ENCODE measurements at places on chromosomes 7 and 10.

GRCh38 chr7:14377646-14378266, 388.3 kb upstream of the ETV1 start:
- no peak for DNase-seq

- DNase-seq = no peak
Observed at GRCh38 chr7:108332937-108333336, 123.3 kb downstream of the NRCAM start.

DNA sequence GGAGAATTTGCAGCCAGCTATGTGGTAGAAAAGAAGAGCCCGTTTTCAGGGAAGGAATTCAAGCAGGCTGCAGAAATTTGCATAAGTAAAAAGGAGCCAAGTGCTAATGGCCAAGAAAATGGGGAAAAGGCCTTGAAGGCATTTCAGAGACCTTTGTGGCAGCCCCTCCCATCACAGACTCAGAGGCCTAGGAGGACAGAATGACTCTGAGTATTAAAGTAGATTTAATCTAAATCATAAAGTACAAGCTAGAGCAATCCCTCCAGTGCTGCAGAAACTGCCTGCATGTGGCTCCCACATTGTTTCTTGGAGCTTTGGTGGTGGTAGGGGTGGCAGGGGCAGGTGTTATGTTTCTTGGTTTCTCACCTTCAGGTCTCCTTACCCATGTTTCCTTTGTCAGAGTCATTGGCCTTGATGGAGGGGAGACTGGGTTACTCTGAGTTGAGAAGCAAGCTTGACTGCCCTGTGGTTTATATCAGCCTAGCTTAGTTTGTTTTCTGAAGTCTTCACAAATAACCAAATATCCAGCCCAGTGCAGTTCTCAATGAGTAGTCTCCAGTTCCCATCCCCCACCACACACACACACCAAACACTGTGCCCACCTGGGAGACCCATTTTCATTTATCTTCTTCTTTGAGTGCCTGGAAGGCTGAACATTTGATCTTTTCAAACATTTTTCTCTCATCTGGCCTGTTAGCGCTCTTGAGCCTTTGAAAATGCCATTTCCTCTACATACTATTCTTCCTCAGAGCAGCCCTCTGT, 34.5 kb downstream of the ITPRIP start:
- DNase-seq = no peak

DNA sequence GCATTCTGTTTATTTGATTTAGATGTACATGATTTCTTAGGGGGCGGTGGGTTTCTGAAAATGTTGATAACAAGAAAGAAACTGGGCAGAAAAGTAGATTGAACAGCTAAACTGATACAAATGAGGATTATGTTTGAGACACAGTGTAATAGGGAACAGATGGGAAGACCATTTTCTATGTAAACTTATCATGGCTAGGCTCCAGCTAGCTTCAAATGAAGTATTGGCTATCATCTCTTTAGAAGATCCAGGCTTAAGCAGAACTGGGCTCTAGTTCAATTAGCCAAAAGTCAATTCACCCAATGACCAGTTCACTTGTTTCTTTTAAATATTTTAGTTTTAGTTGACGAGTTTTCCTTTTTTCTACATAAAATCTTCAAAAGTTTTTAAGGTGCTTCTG, 639.5 kb downstream of the ANKRD7 start:
- no peak for DNase-seq

DNA sequence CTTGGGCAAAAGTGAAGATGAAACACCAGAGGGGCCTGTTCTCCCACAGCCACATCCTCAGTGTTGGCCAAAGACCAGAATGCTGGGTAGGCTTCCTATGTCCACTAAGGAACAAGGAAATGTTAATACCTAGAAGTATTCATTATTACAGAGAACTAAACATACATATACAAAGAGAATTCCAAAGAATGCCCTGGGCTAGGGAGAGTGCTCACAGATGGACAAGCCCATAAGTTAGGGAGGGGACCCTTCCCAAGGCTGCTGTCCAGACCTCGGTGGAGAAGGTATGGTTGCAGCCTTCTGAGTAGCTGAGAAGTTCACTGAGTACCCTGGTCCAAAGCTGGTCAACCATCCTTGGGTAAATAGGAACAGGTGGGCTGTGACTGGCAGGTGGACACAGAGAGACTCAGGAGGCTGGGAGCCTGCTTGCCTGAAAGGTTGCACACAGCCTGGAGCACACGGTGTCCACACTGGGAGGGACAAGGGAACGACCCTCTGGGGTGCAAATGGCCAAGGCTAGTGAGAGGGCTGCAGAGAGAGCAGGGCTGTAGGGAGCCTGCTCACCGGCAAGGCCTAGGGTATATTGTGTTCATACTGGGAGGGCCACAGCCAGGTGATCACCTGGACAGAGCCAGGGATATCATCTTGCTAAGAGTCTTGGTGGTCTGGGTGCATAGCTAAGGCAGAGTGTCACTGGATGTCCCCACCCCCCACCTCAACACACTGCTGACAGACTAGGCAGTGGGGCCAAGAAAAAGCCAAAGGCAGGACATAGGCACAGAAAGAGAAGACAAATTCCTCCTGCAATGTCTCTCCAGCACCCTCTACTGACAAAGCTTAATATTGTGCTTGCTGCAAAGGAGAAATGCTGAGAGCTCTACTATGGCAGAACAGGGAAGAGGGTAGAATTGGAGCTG, 40.3 kb downstream of the CPVL start:
- peak; percentile 46 for DNase-seq

GRCh38 chr10:84179059-84179710, 5.6 kb downstream of the GPR15LG start:
- DNase-seq = no peak

Measured in T-helper 1 cell (primary cell).